ENCODE measurements at places on chromosomes 13 and 19.
A peak's percentile ranks its signal among the peaks of the same experiment; 100 is the strongest.

- no peak for DNase-seq
These were observed 81.2 kb upstream of the ABCC4 start for GRCh38 chr13:95382411-95382810.

- no peak for DNase-seq
These were observed 5.3 kb downstream of the ABCA7 start for GRCh38 chr19:1045247-1045603.

DNA sequence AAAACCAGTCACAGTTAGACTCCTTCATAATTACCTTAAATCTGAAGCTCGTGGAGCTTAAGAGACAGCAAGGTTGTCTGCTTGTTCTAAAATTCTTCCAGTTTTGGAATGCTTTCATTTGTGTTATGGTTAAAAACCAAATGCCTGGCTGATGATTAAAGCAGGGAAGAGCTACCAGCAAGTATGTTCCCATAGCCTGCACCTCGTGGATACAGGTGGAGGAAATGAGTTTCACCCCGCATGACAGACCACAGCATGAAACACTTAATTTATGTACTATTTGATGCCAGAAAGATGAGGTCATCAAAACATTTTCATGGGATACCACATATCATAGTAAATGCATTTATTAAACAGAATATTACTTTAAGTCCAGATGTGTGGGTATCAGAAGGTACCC lies 416 bp upstream of the DOCK9 start:
- DNase-seq, result peak; percentile 83

- peak; percentile 1 for DNase-seq
These were observed 968.8 kb downstream of the TUBA3C start for GRCh38 chr13:18212873-18213272.

- DNase-seq, result no peak
These were observed 279.3 kb upstream of the KLF12 start for GRCh38 chr13:74413482-74413881.

DNA sequence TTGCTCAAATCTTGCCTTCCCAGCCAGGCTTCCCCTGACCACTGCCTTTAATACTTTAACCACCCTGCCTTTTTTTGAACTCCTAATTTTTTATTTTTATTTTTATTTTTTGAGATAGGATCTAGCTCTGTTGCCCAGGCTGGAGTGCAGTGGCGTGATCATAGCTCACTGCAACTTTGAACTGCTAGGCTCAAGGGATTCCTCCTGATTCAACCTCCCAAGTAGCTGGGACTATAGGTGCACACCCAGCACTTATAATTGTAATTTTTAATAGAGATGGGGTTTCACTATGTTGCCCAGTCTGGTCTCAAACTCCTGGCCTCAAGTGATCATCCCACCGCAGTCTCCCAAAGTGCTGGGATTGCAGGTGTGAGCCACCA lies 21.7 kb upstream of the FBXO27 start:
- DNase-seq, result no peak
